Mesothelial cell of epicardium (in vitro differentiated cells): ENCODE measurements at places on chromosomes 13 and 19.

DNA sequence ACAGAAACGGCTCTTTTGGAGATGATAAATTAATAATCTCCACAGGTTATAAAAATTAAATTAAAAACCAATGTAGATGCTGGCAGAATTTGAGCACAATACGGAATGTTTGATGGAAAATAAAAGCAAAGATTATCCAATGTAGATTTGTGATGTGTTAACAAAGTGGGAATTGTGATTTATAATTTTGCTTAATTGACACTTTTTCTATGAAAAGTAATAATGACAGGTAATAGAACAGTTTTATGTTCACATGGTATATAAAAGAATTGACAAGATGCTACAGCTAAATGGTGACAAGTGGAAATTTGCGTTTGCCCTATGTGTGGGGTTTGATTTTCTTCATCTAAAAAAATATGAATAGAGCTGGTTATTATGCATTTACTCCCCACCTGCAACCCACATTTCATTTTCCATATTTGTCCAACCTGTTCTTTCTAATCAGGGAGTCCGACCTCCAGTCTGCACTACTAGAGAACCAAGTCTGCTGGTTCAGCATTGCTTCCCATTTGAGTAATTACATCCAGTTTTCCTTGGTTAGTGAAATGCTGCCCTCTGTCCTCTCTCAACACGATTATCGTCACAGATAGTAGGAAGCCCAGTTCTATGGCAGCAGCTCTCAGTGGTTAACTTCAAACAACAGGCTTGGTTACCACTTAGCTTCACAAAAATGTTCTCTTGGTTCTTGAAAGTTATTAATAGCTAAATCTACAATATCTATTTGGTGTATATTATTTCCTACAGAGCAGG lies 61.4 kb upstream of the SLITRK1 start:
- DNase-seq: no peak

DNA sequence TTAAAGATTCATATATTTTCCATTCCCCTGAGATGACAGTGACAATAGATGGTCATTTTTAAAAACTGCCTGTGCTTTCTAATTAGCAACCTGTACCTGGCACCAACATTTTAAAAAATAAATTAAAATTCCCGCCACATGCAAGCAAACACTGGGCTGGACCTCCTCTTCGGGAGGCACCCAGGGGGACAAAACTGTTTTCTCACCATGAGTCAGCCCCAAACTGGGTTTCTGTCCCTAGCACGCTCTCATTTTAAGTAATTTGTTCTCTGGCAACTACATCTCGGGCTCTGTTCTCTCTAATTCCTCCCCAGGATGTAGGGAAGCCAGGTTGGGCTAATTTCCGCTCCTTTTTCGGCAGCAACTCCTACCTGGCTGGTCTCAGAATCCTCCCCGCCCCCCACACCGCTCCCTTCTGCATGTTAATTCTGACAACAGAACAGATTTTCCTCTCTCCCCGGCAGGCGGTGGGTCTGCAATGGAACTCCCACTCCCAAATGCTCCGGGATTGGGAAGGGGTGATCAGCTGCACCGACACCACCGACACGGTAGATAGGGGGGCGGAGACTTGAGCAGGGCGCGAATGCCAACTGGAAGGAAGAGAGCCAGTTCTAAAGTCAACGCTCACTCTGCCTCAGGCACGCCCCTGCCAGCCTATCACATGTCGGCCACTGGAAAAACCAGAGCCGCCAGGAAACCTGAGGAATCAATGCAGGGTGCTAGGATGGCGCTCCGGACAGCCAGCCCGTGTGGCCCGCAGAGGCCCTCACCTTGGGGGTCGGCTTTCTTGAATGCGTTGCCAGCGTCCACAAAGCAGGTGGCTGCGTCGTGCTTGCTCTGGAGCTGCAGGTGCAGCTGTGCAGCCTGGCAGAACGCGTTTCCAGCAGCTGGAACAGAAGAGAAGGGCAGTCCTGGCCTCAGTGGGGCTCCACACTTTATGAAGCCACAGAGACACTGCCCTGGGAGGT lies 14.7 kb downstream of the NAPA start:
- DNase-seq: no peak

GRCh38 chr19:54435551-54436016 lies 13.4 kb upstream of the LENG8 start:
- no peak for DNase-seq

- no peak for DNase-seq
These were observed 13.0 kb upstream of the STRN4 start for GRCh38 chr19:46759206-46759605.
